ENCODE measurements at places on chromosomes 7 and 10.

GRCh38 chr7:74452748-74453321, 871 bp upstream of the GTF2IRD1 start:
- no peak for DNase-seq

- no peak for DNase-seq
Observed at GRCh38 chr10:60096761-60097513, 190.6 kb upstream of the CCDC6 start.

- DNase-seq = no peak
Observed at GRCh38 chr10:93758891-93759410, 1.2 kb downstream of the LGI1 start.

DNA sequence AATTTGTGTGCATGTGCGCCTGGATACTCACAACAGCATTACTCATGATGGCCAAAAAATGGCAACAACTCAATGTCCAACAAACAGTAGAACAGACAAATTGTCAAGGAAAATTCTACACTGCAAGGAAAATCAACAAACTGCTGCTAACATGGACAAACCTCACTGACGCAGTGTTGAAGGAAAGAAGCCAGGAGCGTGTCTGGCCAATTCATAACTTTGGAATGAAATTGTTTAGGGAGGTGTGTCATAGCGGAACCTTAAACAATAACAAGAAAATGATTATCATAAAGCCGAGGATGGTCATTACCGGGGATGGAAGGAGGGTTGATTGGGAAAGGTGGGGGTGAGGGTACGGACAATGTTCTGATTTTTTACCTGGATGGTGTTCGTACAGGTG, 29.1 kb downstream of the ALOX5 start:
- DNase-seq = no peak

DNA sequence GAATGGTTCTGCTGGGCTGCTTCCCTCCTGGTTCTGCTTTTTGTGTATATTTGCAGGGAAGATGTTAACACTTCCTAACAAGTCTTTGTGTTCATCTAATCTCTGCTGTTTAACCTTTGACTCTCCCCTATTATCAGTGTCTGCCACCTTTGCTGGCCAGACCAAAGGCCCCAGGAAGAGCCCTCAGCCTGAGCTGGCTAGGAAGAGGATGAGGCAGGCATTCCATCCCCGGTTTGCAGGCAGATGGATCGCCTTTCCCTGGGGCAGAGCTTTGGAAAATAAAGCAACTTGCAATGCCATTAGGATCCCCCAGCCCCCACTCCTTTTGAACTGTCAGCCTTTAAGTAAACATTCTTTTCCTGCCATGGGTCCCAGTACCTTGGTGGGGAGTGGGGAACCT, 19.0 kb downstream of the DPCD start:
- no peak for DNase-seq

DNA sequence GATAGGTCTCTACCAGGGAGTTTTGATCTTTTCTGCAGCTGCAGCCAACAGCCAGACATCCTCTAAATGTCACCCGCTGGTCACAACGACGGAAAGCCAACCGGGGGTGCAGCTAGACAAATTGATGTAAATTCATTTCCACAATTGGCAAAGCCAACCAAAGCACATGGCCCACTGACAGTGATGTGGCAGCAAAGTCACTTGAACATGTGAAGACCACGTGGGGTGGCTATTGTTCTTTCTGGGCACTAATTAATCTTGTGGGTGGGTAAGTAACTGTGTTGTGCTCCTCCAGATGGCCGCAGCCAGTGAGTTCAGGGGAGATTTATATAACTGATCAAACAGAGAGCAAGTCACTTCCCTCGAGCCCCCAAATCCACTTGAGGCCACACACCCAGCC, 354.1 kb downstream of the ANKRD30A start:
- no peak for DNase-seq

DNA sequence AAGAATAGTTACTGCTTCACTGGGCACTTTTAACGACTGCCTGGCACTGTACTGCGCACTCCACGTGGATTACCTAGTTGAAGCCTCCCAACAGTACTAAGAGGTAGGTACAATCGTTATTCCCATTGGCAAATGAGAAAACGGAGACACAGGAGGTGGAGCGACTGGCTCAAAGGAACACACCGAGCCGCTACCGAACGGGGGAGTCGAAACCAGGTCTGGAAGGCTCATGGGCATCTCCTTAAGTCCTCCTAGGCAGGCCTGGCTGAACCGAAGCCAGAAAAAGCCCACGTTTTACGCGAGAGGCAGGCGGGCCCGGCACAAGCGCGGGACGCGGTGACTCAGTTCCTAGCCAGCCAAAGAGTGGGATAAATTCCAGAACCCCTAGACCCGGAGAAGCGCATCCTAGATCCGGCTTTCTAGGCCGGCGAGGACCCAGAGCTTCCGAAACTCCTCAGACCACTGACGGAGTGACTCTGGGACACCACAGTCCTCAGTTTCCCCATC, 472 bp downstream of the PDAP1 start:
- DNase-seq = no peak

DNA sequence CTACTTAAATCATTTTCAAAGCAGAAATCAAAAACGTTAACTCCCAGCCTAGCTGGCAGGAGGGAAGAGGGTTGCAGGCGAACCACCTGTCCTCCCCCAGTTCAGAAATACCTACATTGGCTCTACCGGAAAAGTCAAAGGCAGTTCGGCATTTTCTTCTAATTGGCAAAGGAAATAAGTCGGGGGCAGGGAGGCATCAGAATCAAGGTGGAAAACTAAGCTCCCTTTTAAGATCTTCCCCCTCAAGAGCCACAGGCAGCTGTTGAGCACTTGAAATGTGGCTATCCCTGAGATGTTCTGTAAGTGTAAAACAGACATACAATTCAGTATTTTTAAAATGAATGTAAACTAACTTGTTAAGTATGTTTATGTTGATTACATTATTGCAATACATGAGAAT, 957 bp upstream of the ELMO1 start:
- no peak for DNase-seq

GRCh38 chr10:58840840-58841435, 328.3 kb downstream of the BICC1 start:
- no peak for DNase-seq

- no peak for DNase-seq
Observed at GRCh38 chr10:24650669-24651391, 72.9 kb downstream of the ARHGAP21 start.

DNA sequence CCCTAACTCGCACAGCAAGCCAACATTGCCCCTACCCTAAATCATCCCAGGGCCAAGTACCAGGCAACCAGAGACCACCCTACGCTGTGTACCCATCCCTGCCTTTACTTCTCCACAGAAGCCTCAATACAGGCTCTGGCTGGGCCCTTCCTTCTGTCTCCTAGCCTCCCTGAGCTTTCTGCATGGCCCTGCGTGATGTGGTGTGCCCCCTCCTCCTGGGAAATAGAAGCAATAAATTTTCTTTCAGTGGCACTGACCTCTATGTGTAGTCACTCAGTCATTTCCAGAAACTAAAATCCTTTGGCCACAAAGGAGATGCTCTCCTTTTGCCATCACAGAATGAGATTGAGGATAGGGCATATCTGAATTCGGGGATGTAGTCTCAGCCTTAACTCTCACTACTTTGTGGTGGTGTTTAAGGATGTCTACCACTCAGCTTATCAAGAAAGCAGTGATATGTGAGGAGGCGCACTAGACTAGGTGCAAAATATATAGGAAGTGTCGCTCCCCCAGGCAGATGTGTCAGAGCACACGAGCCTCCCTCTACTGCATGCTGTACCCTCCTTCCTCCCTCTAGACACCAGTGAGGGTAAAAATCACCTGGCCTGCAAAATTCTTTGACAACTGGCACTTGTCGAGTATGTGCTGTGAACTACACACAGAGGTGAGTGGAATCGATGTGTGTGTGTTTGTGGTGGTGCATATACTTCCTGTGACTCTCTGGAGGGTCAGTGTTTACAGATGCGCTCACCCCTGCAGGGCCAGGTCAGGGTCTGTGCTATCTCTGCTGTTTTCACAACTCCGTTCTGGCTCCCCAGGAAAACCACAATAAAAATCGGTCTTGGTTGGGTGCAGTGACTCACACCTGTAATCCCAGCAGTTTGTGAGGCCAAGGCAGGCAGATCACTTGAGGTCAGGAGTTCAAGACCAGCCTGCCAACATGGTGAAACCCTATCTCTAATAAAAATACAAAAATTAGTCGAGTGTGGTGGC, 825.9 kb upstream of the IGFBP3 start:
- DNase-seq = no peak

Measured in NCI-H774 (cell line).